ENCODE measurements at places on chromosomes 3 and 15.

- no peak for DNase-seq
Measured at GRCh38 chr3:81154611-81155143, 606.8 kb downstream of the GBE1 start.

- no peak for DNase-seq
Measured at GRCh38 chr3:192801985-192802384, 74.6 kb upstream of the FGF12 start.

GRCh38 chr3:61371123-61371522, 119.9 kb upstream of the FHIT start:
- no peak for DNase-seq

GRCh38 chr3:111315930-111316587, 225.9 kb upstream of the CD96 start:
- no peak for DNase-seq

- DNase-seq = no peak
Measured at GRCh38 chr15:79516155-79516554, 84.0 kb downstream of the MINAR1 start.
